ENCODE measurements at places on chromosomes 16 and 17. TPM values are rescaled to one million over a fixed set of nuclear protein-coding genes. Genes with fewer than 3 reads are reported as not detected.

The C17orf78 gene
- not detected for polyA plus RNA-seq

GRCh38 chr16:85474621-85475217 is 138.4 kb upstream of the GSE1 start:
- no peak for DNase-seq

GRCh38 chr17:73302189-73302588 is 9.6 kb downstream of the CDC42EP4 start:
- DNase-seq = no peak

DNA sequence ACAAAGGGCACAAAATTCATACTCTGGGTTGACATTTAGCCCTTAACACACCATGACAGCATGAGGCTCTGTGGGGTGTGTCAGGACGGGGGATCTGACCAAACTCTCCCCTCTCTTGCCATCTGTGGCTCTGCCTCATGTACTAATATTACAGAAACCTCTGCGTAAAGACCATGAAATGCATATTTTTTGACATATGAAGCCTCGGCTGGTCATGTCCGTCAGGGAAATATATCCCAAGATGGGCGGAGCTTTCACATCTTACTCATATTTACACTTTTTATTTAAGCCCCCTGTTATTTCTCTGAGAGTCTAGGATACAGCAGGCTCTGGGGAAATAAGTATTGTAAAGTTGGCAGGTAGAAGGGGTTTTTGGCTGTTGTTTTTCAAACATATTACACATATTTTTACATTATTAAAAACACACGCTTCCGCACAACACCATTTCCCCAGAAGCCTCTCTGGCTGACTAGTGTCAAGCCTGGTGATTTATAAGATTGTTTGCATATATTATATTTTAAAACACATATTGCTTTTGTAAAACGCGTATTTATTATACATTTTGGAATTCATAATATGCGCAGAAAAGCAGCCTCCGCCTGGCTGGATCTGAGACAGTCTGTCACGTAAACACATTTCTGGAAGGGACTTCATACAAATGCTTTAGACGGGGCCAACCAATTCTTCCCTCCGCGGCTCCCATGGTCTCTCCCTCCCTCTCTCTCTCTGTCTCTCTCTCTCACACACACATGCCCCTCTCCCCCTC is 237.7 kb upstream of the ZFHX3 start:
- DNase-seq = no peak

DNA sequence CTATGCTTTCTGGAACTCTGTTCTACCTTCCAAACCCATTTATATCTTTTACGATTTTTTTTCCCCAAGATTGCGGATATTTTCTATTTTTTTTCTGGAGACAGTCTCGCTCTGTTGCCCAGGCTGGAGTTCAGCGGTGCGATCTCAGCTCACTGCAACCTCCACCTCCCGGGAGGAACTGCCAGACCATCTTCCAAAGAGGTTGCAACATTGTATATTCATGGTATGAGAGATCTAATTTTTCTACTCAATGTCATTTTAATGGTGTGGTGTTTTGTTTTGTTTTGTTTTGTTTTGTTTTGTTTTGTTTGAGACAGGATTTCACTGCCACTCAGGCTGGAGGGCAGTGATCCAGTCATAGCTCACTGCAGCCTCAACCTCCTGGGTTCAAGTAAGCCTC is 8.5 kb upstream of the BMERB1 start:
- DNase-seq = no peak
